ENCODE measurements at places on chromosomes 13 and 19.

DNA sequence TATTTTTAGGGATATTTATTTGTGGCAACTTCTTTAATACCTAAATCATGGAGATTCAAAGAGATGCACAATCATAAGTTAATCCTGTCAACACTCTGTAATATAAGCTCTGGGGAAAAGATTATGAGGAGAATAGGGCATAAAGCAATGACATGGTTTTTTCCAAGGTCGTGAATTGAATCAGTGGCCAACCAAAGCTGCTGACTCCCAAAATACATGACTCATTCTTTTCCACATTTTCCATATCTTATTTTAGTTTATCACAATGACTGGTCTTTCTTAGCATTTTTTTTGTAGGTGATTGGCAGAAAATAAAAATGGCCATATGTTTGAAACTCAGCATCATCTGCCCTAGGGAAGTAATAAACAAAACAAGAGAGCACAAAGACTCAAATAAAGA, 28.5 kb upstream of the RBM26 start:
- DNase-seq: no peak

- DNase-seq: no peak
These were observed 12.6 kb upstream of the SMG9 start for GRCh38 chr19:43767316-43767715.

DNA sequence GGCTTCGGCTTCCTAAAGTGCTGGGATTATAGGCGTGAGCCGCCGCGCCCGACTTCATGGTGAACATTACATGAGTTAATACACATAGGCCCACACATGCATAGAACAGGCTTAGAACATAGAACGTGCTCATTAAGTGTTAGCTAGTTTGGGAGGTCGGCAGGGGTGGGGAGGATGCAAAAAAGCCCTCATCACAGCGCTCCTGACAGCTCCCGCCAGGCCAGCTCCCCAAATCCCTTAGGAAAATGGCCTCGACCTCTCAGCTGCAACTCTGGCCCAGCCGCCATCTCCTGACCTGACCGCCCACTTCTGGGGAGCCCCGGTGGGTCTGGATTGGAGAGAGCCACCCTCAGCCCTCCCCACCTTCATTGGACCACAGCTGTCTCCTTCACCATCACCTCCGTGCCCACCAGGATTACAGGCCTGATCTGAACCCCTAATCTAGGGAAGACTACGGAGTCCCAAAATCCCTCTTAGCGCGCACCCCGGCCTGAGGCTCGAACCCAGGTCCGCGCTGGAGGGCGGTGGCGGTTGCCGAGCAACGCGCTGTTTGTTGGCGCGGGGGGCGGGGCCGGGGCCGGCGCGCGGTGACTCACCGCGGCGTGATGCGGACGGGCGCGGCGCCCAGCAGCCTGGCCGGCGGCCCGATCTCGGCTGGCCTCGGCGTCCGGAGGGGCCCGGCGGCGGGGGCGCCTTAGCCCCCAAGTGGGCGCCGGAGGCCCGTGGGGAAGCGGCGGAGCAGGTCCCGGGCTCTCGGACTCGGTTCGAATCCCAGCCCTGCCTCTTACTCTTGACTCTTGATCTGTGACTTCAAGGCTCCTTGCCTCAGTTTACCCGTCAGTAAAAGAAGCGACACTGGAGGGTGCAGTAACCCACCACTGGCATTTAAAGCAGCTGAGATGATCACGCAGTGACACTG, 26.7 kb upstream of the NANOS3 start:
- DNase-seq: no peak

- DNase-seq: no peak
These were observed 25.4 kb downstream of the RAB20 start for GRCh38 chr13:110536006-110536693.

- DNase-seq: no peak
These were observed 17.1 kb downstream of the C2CD4C start for GRCh38 chr19:391726-392374.

GRCh38 chr19:14577885-14578427, 4.9 kb upstream of the CLEC17A start:
- DNase-seq: no peak

GRCh38 chr13:83470133-83470797, 412.0 kb downstream of the SLITRK1 start:
- DNase-seq: no peak

DNA sequence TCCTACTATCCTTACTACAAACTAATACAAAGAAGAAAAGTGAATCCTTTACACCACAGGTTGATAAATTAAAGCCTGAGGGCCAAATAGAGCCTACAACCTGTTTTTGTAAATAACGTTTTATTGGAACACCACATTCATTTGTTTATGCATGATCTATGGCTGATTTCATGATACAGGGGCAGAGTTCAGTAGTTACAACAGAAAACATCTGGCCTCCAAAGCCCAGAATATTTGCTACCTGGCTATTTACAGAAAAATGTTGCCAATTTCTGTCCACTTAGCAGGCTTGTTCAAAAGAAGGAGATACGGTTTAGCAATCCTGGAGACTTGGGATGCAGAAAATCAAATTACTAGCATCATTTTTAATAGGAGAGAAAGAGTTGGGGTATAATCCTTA, 24.1 kb downstream of the DCT start:
- no peak for DNase-seq

GRCh38 chr19:53644061-53644816, 12.4 kb downstream of the DPRX start:
- no peak for DNase-seq

DNA sequence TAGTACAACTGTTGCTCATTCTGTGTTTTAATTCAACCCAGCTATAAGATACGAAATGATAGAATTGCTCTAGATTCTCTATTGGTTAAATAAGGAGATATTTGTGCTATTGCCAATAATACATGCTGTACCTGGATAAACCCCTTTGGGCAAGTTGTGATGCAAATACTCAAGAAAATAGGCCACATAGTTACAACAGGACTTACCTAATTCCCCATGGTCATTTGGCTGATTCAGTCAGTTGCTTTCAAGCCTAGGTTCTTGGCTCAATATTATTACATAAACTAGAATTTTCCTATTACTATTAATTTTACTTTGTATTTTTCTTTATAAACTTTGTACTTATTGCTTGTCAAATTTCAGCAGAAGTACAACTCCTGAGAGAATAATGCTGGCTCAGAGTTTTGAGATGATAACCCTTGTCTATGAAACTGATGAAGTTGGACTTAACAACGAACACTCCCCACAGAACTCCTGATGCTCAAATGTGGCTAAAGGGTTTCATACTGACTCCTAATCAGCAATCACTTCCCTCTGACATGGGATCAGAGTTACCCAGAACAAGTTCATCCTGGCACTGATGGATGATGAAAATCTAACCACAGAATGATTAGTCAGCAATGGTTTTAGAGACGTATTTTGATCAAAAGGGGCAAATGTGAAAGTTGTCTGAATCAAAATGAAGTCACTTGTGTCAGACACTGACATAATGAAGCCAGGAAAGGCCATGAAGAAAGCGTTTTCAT, 221.1 kb downstream of the ITGBL1 start:
- DNase-seq: no peak

DNA sequence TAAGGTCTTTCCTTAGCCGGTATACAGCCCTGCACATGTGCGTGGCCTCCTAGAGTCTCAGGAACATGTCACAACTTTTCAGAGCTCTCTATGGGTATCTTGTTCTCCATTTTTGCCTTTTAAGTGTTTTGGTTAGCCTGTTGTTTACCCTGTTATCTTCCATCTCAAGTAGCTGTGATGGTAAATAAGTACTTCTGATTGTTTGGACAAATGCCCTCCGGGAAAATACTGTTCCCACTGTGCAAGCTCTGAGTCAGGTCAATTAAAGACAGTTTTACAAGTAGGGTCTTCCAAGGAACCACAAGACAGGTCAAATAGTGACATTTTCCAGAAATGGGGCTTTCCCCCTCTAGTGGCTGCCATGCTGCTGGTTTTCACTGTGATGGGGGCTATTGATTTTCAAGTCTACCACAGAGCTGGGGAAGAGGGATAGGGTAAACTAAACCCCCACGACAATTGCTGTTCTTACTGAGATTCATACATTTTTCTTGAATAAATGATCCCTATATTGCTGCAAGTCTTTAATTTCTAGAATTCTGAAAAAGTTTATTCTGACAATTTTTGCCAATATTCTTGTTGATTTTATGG, 109.5 kb downstream of the TM9SF2 start:
- no peak for DNase-seq

GRCh38 chr13:24574847-24575246, 62.3 kb upstream of the PARP4 start:
- no peak for DNase-seq

DNA sequence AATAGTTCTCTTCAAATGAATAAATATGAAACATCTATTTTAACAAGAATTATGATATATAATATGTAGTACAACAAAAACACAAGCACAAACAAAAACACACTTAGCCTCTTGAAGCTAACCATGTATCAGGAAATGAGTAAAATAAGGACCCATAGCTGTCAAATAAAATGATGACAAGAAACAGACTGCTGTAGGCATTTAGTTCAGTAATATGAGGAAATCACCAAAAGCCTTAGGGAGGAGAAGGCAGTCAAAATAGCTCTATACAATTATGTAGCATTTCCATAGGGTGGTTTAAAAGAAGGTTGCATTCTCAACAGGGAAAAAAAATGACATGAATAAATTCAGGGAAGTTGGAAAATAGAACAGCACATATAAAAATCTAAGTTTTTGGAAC, 163.4 kb downstream of the PCDH20 start:
- DNase-seq: no peak

DNA sequence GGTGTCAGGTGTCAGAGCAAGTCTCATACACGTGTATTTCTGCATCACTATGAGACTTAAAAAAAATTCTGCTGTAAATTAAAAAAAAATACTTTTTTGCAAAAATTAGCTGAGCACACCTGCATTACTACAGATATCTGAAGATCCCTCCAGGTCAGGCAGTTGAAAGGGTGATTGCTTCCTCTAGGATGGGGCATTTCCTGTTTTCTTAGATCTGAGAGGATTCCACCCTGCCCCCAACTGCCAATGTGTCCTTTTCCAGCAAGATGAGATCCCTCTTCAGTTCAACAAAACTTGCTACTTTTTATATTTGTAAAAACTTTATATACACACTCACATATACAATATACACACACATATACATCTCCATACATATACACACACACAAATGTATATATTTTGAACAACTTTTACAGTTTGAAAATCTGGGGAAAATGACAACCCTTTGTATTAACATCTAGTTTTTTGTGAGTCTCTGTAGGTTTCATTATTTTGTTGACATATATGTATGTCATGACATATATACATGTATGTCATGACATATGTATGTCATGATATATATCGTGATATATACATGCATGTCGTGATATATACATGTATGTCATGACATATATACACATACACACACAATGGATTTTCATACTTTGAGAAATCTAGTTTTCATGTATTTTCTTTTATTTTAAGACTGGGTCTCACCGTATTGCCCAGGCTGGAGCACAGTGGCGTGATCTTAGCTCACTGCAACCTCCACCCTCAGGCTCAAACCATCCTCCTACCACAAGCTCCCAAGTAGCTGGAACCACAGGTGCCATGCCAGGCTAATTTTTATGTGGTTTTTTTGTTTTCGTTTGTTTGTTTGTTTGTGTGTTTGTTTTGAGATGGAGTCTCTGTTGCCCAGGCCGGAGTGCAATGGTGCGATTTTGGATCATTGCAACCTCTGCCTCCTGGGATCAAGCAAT, 17.8 kb downstream of the ZNF813 start:
- DNase-seq: no peak

GRCh38 chr19:5131031-5131505, 162.2 kb downstream of the KDM4B start:
- DNase-seq: no peak

GRCh38 chr13:21450936-21451335, 8.2 kb downstream of the ZDHHC20 start:
- DNase-seq: no peak

DNA sequence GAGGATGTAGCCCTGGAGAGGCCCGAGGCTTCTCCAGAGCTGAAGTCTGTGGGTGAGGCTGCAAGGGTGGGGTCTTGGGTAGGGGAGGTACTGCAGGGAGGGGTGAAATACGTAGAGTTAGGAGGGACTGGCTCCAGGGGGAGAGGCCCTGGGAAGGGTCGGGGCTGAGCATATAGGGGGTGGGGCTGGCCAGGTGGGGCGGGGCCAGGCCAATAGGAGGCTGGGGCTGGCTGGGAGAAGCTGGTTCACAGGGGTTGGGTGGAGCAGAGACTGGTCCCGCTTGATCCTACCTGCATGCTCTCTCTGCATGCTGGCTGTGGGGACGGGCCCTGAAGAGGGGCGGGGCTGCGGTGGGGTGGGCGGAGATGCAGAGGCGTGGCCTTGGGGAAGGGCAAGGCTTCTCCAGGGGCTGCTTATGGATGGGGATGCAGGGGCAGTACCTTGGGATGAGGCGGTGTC, 51.9 kb downstream of the CELF5 start:
- DNase-seq: no peak

DNA sequence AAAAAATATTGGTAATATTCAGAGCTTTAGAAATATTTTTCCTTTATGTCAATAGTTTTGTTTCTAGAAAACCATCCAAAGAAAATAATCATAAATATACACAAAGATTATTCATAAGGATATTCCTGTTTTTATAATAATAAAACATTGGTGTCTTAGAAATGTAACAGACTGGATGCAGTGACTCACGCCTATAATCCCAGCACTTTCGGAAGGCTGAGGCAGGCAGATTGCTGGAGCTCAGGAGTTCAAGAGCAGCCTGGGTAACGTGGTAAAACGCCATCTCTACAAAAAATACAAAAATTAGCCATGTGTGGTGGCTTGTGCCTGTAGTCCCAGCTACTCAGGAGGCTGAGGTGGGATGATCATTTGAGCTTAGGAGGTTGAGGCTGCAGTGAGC, 106.8 kb downstream of the DHRS12 start:
- no peak for DNase-seq

GRCh38 chr13:29922896-29923295, 72.5 kb upstream of the UBL3 start:
- DNase-seq: no peak

DNA sequence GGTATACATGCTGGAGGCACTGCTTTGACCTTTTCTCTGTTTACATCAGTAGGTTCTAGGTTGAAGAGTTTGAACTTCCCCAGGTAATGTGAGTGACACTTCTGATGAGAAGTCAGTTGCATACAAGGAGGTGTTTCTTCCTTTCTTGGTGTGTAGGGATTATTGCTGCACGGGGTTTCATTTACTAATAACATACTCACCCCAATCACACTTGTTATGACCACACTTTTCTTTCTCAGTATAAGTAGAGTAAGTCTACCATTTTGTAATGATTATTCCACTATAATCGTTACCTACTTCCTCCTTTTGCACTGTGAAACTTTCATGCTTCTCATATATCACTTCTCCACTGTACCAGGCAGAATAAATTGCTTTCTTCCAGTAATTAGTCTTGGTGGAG, 138.0 kb downstream of the TNFSF13B start:
- no peak for DNase-seq

DNA sequence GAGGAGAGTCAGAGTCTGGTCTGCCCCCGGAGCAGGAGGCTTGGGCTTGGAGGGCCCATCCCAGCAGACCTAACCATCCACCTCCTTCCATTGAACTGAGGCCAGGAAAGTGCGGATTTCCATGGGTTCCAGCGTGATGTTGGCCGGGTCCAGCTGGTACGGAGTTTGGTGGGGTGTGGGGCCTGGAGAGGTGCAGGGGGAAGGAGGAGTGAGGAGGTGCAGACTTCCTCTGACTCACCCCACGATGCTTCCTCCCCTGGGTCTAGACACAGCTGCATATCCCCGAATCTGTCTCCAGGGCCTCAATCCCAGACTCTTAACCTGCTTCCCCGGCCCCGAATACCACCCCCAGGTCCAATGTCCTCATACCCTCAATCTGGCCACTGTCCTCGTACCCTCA, 20.0 kb downstream of the MAN2B1 start:
- DNase-seq: no peak

Measured in neuronal stem cell (in vitro differentiated cells).